Esophagus mucosa (tissue), 1 donor: ENCODE measurements at places on chromosomes 6 and 20. TPM values are rescaled to one million over a fixed set of nuclear protein-coding genes. Genes with fewer than 3 reads are reported as not detected.

Gene EBF4
- 1.7 TPM for total RNA-seq

Gene TCF19
- 14.8 TPM for total RNA-seq

Gene C20orf144
- total RNA-seq, result not detected

Gene ELOVL2
- 0.04 TPM for total RNA-seq

Gene GPSM3
- 2.2 TPM for total RNA-seq

Gene METTL24
- total RNA-seq, result not detected

Gene KCNQ5
- 0.96 TPM for total RNA-seq

Gene CLIC5
- 0.24 TPM for total RNA-seq

Gene CDSN
- 0.08 TPM for total RNA-seq

GRCh38 chr6:130847001-130847910, 20.1 kb downstream of the SMLR1 start:
- no peak for ATAC-seq

DNA sequence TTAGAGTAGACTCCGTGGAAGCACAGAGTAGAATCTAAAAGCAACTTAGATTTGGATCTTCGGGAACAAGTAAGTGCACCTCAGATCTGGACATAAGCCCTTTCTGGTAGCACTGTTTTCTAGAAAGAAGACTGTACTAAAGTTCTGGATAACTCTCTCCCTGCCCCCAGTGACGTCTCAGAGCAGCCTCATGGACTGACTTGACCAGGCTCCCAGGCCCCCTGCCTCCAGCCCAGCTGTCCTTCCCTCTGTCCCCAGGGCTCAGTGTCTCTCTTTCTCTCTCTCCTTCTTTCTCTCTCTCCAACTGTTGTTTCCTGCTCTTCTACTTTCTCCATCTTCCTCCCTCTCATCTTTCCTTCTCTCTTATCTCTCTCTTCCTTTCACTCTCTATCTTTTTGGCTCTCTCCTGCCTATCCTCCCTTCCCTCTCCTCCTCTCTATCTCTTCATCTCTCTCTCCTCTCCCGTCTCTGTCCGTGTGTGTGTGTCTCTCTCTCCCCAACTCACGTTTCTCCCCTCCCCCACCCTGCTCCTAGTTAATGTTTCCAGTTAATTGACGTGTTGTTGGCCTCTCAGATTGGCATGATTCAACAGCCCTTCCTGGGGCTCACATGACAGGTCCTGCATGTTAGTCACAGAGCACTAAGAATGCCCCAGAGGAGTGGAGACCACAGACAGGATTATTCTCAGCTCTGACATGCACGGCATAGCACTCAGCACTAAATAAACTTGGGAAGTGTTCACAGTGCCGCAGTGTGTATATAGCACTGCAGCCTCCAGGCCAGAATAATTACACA, 180.4 kb upstream of the FOXQ1 start:
- peak; percentile 97 for ATAC-seq

DNA sequence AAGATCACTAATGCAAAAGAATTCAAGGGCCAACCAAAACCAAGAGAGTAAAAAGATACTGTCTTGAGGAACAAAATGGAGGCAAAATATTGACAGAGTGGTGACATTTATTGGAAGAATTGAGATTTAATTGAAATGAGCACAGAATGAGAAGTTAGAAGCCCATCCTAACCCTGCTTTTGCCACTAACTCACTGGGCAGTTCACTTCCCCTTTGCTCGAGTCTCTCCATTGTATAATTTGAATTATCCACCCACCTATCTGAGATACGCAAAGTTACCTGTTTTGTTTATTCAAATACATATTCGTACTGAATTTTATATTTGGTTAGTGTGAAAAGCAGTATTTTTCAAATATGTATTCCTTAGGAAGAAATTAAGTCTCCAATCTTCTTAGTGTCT, 204.5 kb upstream of the PRDM1 start:
- ATAC-seq, result no peak

DNA sequence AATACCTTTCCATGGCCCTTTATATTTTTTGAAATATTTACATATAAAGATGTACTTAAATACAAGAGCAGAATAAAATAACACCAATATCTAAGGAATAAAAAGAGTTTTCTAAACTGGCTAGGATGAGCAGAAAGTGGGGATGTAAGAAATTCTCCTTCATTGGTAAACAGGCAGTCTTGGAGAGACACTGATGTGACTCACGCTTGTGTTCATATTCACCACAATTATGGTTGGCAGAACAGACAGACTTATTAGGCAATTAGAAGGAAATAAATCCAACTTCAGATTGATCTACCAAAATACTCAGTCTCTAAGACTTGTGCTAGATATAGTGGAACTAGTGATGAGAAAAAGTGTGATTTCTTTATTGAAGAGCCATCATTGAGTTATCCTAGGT, 463.7 kb downstream of the CDC5L start:
- no peak for ATAC-seq

DNA sequence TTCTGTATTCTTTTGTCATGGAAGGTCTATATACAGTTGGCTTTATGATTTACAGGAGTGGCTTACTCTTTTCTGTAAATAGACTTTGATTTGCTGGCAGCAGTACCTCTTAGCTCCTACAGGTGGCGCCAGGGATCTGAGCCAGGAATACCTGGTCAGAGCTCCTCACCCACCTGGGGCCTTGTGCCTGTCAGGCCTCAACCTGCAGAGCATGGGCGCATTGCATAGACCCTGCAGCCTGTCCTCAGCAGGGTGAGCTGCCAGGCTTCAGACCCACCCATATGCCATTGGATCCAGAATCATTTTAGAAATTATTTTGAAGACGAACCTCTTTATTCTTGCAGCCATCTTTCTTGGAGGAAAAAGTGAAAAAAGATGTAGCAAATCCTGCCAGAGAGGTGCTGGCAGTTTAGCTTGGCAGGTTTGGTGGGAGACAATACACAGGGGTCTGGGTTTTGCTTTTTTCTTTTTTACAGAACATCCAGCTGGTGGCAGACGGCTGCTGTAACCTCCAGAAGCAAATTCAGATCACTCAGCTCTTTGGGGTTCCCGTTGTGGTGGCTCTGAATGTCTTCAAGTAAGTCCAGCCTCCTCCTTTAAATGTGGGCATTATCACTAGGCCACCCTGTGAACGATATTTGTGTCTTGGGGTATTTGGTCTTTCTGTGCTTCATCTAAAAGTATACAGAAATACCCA, 149.1 kb downstream of the MTHFD1L start:
- ATAC-seq, result peak; percentile 88

DNA sequence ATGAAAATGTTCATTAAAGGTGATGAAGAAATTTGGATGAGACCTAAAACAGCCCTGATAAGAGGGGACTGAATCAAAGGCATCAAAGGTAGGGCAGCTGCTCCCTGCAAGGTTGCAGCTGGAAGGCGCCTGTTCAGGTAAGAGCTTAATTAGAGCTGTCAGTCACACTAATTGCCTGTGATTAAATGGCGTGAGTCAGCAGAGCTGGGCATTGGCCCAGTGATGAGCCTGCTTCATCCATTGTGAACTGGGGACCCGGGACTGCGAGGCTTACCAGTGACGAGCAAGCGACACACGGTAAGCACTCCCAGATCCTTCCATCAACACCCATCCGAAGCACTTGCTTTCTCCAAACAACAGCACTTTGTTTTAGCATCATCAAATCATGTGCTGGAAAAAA, 621.5 kb upstream of the CDH4 start:
- ATAC-seq, result no peak

- no peak for ATAC-seq
These were observed 29.8 kb upstream of the SEC63 start for GRCh38 chr6:107987805-107988204.

GRCh38 chr20:36313476-36313875, 7.3 kb downstream of the DLGAP4 start:
- no peak for ATAC-seq

DNA sequence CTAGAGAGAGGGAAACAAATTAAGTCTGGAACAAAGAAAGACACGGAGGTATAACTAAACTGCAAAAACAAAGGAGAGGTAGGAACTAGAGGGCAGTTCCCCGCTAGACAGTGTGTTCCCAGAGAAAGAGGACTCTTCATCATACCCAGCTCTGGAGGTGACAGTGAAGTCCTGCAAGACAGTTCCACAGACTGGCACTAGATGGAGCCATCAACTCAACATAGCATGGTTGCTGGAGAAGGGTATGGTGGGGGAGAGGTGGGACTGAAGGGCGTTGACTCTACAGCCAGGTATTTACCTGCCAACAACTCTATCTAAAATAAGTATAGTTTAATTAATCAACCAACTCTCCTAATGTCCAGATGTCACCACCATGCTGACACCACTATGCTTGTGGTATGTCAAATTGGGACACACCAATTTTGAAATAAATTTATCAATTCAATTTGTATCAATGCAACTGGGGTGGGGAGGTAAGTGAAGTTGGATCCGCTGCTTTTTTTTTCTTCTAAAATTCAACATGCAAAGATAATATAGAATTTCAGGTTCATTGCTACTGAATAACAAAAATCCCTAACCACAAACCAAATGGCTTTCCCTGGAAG, 9.7 kb downstream of the BACH2 start:
- ATAC-seq, result peak; percentile 58

DNA sequence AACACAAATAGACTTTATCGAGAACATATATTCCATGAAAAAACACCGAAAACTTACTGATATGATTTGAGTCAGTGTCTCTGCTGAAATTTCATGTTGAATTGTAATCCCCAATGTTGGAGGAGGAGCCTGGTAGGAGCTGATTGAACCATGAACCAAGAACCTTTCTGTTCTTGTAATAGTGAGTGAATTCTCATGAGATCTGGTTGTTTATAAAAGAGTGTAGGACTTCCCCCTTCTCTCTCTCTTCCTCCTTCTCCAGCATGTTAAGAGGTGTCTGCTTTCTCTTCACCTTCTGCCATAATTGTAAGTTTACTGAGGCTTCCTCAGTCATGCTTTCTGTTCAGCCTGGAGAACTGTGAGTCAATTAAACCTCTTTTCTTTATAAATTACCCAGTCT, 1289.3 kb upstream of the CITED2 start:
- ATAC-seq, result no peak

GRCh38 chr20:18254615-18255014, 33.7 kb upstream of the ZNF133 start:
- no peak for ATAC-seq

- no peak for ATAC-seq
These were observed 189.4 kb upstream of the ECI2 start for GRCh38 chr6:4324746-4325145.
